ENCODE measurements at places on chromosomes 4 and X.

GRCh38 chr4:128844931-128845330 is 35.4 kb downstream of the JADE1 start:
- no peak for DNase-seq

GRCh38 chr4:74793757-74794381 is 454 bp downstream of the BTC start:
- peak; percentile 92 for DNase-seq

DNA sequence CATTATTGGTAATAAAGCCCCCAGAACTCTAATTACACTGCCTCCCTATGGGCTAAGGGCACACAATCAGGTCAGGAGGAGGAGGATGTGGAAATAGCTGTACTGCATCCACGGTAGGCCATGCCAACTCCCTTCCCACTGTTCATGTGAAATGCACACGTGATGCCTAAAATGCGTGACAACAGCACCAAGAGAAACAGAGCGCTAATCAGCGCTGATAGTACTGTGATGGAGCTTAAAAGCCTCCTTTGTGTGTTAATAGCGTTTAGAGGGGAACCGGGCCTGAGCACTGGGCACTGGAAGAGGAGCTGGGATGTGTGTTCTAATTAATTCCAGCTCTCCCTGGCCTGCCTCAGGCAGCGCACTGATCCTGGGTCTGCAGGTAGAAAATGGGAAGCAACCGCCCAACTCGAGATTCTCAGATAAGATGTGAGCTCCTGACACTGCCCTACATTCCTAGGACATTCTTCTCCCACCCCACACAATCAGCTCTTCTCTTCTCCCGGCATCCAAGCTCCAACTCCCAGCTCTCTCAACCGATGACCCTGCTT is 12.9 kb downstream of the DCTD start:
- no peak for DNase-seq

DNA sequence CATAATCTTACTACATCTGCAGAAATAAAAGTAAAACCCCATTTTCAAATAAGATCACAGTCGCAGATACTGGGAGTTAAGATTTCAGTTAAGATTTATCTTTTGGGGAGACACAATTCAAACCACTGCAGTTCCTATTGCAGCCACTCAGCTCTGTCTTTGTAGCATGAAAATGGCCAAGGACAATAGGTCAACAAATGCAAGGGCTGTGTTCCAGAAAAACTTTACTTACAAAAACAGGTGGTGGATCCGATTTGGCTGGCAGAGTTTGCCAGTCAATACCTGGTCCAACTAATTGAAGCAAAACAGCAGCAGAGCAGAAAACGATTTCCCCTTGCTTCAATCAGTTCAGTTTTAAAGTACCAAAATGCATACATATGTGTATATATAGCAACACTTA is 77.4 kb downstream of the TENM3 start:
- no peak for DNase-seq

- DNase-seq = no peak
Observed at GRCh38 chrX:44569122-44569521, 26.5 kb upstream of the FUNDC1 start.

- no peak for DNase-seq
Observed at GRCh38 chrX:107729558-107730297, 45.9 kb downstream of the TSC22D3 start.

DNA sequence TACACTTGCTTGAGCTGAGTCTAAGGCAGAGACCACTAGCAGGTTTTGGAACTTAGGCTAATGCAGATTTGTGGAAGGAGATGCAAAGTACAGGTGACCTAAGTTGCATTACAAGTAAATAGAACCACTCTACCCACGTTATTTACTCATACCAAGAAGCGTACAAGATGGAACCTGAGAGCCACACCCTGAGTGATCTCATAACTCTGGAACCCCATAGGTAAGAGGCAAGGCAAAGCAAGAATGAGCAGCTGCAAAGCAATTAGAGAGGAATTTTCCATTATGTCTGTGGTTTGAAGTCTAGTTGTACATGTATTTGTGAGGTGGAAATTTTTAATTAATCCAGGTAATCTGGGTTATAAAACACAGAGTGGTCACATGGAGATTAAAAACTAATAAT is 55.4 kb downstream of the CC2D2A start:
- peak; percentile 51 for DNase-seq

DNA sequence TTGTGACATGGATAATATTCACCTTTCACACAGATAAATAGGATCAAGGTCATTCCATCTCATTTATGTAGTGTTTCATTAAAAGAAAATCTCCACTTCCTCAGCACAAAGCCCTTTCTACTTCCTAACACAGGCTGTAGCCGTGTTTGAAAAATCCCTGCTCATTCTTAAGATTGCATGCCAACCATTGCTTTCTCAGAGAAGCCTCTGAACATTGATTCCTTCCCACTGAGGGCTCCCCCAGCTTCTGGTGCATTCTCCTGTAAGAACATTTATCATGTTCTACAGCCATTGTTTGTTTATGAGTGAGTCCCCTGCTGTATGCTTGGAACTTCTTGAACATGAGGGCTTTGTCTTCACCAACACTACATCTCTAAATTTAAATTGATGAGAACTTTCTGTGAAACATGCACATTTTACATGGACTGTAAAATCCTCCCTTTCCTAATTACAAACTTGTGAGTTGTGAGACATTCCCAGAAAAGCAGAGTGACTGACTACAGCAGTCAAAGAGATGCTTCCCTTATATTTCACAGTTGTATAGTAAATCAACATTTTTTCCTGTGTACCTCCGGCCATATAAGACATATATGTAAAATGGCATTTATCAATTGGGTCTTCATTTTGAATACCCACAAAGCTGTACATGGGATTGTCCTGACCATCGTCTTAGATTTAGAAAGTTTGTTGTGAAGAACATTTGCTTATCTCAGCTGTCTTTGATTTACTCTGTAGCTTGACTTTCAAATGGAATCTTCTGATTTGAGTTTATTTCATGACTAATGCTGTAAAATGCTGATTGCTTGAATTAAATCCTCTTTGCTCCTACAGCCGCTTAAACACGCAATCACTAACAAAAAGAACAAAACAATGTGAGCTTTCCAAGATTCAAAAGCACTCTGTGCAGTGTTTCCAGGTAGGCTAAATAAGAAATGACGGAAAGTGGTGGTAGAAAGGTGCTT is 600.5 kb upstream of the SLIT2 start:
- DNase-seq = no peak

- DNase-seq = no peak
Observed at GRCh38 chr4:133045288-133045687, 103.8 kb upstream of the PCDH10 start.

DNA sequence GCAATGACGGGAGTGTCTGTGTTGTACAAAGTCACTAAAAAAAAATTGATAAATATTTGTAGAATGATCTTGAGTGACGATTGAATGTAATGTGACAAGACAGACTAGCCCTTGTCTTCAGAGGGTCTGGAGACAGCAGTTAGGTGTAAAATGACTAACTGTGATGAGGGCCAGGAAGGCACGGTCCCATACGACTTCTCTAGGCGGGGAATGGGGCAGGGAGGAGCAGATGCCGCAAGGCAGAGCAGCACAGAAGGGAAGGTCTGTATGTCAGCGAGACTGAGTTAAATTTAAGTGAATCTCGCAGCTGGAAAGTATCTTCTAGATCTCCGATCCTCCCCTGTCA is 405 bp downstream of the CENPE start:
- no peak for DNase-seq

DNA sequence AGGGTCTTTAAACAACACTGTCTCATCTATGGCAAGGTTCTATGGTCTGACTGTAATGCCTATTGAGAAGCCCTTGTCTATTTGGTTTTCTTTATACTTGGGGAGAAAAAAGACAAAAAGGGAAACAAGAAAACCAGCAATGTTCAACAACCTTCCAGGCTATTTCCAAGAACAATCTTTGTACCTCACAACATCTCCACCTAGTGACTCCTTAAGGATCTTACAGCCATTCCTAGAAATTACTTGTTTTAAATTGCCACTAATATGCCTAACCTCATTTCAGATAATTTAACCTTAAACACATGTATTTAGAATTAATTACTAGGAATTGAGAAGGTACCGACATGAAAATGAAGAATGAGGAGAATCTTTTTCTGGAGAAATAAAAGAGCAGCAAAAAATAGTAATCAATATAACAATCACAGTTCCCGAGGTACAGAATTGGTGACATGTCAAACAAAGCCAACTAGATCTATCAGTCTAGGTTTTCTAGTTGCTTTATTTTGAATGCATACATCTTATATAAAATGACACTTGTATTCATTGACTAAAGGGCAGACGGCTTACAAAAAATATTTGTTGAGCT is 1.6 kb upstream of the RBM46 start:
- peak; percentile 43 for DNase-seq

GRCh38 chrX:95346856-95347255 is 1337.8 kb upstream of the DIAPH2 start:
- DNase-seq = no peak

GRCh38 chrX:12894074-12895030 is 12.1 kb upstream of the TLR8 start:
- peak; percentile 27 for DNase-seq

DNA sequence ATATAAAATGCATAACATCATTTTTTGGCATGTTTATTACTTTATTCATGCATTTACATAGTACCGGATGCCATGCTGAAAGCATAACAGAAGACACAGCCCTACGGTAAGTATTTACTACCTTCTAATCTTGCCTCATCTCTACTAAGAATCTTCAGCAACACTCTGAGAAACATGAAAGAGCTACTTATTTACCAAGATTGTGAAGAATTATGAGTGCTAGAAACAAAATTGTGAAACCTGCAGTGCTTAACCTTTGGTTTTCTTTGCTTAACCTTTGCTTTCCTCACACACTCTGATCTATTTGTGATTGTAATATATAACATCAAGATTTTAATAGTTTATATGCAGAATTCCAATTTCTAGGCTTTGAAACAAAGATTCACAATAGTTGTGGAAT is 7.4 kb downstream of the ANTXR2 start:
- no peak for DNase-seq

DNA sequence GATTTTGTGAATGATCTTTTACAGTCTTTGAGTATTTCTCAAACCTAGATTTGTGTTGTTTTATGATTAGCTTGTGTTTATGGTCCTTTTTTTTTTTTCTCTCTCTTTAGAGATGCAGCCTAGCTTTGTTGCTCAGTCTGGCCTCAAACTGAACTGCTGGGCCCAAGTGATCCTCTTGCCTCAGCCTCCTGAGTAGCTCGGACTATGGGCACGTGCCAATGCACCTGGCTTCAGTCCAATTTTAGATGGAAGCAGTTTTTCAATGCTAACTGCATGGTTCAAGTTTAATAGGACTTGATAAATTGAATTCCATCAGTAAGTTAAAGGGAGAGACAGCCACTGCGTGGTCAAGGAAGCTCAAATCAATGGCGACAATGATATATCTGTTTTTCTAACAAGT is 3.8 kb upstream of the FGG start:
- DNase-seq = no peak

- no peak for DNase-seq
Observed at GRCh38 chrX:31550158-31550557, 478.3 kb upstream of the FTHL17 start.

GRCh38 chr4:58265734-58266133 is 1155.5 kb upstream of the IGFBP7 start:
- DNase-seq = no peak

DNA sequence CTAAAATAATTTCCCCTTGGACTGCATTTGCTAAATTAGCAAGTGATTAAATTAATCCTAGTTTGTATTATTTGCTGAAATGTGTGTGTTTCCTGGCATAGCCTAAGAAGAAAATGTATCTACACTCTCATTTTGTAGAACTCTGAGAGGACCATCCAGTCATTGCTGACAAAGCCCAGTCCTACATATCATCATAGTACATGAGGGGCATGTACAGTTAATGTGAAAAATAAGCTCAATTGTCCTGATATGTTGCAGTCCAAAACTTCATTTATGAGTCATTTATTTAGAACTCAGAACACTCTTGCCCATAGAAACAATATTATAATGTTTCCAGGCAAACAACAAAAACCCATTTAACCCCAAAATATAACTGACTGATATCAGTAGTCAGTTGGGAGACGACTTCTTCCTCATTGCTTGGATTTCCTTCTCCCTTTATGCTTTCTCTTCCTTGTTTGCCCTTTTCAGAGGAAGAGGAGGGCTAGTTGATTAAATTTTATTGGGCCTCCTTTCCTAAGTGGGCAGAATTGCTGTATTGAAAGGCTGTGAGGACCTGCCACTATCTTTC is 26.9 kb upstream of the BBS12 start:
- no peak for DNase-seq

- no peak for DNase-seq
Observed at GRCh38 chr4:85946821-85947220, 413.0 kb downstream of the MAPK10 start.

- DNase-seq = no peak
Observed at GRCh38 chr4:124450851-124451250, 261.7 kb downstream of the ANKRD50 start.

- DNase-seq = peak; percentile 19
Observed at GRCh38 chr4:69707807-69708206, 52.6 kb downstream of the SULT1B1 start.

DNA sequence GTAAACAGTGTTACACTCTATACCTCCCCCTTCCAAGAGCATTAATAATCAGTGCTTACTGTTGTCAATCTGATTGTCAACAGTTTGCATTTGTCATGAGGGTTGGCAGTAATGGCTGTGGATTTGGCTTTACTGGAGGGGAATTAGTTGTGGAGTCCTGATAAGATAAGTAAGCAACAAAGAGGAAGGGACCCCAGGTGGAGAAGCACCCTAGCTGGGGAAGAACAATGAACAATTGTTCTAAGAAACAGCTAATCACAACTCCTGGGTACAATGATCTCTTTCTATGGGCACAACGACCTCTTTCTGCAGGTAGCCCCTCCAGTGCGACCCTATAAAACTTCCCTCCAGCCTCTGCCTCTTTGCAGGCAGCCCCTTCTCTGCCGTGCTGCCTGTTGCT is 53.2 kb upstream of the CDKN2AIP start:
- no peak for DNase-seq

GRCh38 chr4:110596431-110596830 is 26.4 kb downstream of the PITX2 start:
- DNase-seq = no peak

- DNase-seq = peak; percentile 74
Observed at GRCh38 chr4:30901461-30902451, 181.6 kb downstream of the PCDH7 start.

DNA sequence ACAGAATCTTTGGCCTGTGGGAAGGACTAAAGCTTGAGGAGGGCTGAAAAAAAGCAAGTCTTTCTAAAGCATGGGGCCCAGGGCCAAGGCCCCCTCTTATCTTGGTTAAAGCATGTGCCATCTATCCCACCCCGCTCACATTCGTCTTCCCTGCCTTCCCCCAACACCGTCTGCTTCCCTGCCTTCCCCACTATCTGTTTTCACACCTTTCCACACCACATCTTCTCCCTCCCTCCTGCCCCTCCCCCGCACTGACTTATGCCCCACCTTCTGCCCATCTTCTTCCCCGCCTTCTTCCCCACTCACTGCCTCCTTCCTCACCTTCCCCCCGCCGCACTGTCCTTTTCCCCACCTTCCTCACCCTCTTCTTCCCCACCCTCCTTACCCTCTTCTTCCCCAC is 890 bp upstream of the NAP1L5 start:
- no peak for DNase-seq

- no peak for DNase-seq
Observed at GRCh38 chrX:123860983-123861382, 1.1 kb downstream of the XIAP start.

GRCh38 chr4:151199319-151200190 is 77.4 kb upstream of the PRSS48 start:
- no peak for DNase-seq

- DNase-seq = no peak
Observed at GRCh38 chrX:122906726-122907125, 277.4 kb upstream of the GRIA3 start.

Measured in small intestine (tissue), 16 donors.